Stimulated activated CD8-positive, alpha-beta memory T cell treated with anti-CD3 and anti-CD28 coated beads, Interleukin-7, amount 100 ng/mL, for 48 hours (primary cell): ENCODE measurements at places on chromosomes 13 and 19.

GRCh38 chr13:65868099-65868498 lies 1362.0 kb downstream of the PCDH9 start:
- no peak for DNase-seq

- no peak for DNase-seq
Observed at GRCh38 chr13:78398743-78399410, 204.5 kb downstream of the POU4F1 start.

GRCh38 chr13:32746474-32746873 lies 160.2 kb downstream of the PDS5B start:
- DNase-seq = no peak

DNA sequence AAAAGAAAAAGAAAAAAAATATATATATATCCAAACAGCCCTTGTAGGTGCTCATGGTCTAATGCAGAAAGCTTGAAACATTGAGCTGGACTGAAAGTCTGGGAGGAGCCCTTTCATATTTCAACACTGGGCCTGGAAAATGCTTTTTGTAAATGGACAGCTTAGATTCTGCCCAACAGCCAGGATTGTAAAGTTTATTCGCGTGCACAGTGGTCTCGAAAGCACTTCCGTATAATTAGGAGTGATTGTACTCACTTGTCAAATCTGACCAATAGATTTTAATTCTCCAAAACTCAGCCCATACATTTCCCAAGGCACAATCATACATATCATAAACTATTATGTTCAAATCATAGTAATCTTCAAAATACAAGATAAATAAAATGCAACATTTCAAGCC lies 260.1 kb downstream of the COL4A1 start:
- DNase-seq = no peak

DNA sequence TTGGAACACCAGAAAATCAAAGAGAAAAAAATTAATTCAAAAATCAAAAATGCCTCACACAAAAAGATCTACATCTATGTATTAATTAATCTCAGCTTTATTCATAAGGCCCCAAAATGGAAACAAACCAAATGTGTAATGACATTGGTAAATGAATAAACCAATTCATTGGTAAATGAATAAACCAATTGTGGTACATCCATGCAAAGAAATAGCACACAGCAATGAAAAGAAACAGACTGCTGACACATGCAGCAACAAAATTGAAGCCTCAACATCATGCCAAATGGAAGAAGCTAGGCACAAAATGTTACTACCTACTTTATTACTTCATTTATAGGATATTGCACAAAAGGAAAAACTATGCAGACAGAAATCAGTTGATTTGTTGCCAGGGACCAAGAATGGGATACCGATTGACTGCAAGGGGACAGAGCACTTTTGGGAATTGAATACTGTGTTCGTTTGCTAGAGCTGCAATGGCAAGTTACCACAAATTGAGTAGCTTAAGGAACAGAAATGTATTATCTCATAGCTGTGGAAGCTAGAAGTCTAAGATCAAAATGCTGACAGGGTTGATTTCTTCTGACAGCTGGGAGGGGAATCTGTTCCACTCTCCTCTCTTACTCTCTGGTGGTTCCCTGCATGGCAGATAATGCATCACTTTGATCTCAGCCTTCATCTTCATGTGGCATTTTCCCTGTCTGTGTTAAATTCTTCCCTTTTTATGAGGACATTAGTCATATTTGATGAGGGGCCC lies 252.8 kb downstream of the RFC3 start:
- DNase-seq = no peak

- no peak for DNase-seq
Observed at GRCh38 chr13:96768524-96768923, 225.8 kb downstream of the OXGR1 start.

DNA sequence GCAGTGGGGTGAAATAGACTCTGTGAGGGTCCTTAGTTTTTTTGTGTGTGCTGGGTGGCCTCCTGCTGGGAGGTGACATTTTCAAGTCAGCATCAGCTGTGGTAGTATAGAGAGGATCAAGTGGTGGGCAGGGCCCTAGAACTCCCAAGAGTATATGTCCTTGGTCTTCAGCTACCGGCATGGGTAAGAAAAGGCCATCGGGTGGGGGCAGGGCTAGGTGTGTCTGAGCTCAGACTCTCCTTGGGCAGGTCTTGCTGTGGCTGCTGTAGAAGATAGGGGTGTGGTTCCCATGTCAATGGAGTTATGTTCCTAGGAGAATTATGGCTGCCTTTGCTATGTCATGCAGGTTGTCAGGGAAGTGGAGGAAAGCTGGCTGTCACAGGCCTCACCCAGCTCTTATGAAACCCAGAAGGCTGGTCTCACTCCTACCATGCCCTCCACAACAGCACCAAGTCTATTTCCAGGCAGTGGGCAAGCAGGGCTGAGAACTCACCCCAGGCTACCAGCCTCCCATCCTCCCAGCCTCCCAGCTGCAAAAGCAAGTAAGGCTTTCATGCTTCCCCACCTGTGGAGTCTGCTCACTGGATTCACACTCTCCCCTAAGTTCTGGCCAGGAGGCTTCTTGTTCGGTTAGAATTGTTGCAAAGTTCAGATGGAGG lies 130.6 kb upstream of the SOX1 start:
- no peak for DNase-seq

- DNase-seq = no peak
Observed at GRCh38 chr13:66795636-66796035, 434.5 kb downstream of the PCDH9 start.

- no peak for DNase-seq
Observed at GRCh38 chr13:33376212-33376611, 90.7 kb upstream of the STARD13 start.

GRCh38 chr13:110356362-110356761 lies 49.3 kb downstream of the COL4A2 start:
- DNase-seq = no peak
